ENCODE measurements at places on chromosomes 4 and X. TPM values are rescaled to one million over a fixed set of nuclear protein-coding genes. Genes with fewer than 3 reads are reported as not detected.

The SMIM31 gene
- not detected for total RNA-seq

DNA sequence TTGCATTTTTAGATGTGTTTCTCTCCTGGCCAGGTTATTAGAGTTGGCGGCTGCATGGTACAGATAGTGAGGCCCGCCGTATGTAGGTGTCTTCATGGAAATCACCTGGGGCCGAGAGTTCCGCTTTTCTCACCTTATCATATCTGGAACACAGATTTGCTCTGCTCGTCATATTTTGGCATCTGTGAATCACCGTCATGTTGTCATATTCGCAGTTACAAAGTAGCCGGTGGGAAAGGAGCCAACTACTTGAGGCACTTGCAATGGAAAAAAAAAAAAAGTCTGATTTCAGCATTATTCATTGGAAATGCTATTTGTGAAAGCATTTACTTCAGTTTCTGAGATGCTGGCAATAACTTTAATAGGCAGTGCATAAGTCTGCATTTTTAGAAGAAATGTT, 1715.2 kb upstream of the TENM3 start:
- no peak overlapping the region for H3K27ac ChIP-seq
- H3K36me3 ChIP-seq: no peaks in the 10 kb centered on the region

- no peak overlapping the region for H3K4me3 ChIP-seq
- no peak for DNase-seq
- H3K27me3 ChIP-seq: no peaks in the 10 kb centered on the region
- no peak overlapping the region for H3K27ac ChIP-seq
Observed at GRCh38 chr4:48836658-48837057, 5.8 kb downstream of the OCIAD1 start.

DNA sequence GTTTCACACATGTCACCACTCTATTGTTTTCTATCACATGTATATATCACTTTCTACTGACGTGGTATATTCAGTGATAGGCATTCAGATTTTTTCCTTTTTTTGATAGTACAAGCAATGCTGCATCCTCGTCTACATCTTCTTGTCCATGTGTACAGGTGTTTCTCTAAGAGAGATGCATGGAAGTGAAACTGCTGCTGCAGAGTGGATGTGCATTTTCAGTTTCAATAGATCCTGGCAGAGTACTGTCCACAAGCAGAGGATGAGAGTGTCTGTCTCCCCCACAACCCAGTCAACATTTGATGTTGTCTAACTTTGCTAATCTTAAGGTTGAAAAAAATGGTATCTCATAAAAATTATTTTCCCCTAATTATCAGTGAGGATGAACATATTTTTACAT, 194.0 kb upstream of the CASK start:
- 0 out of 2 replicates have a peak, but pooled peaks cover 3% of the 10 kb centered on the region for H3K4me1 ChIP-seq
- H3K27me3 ChIP-seq: no peaks in the 10 kb centered on the region
- H3K27ac ChIP-seq: no peak overlapping the region
- no peak overlapping the region for H3K4me3 ChIP-seq

DNA sequence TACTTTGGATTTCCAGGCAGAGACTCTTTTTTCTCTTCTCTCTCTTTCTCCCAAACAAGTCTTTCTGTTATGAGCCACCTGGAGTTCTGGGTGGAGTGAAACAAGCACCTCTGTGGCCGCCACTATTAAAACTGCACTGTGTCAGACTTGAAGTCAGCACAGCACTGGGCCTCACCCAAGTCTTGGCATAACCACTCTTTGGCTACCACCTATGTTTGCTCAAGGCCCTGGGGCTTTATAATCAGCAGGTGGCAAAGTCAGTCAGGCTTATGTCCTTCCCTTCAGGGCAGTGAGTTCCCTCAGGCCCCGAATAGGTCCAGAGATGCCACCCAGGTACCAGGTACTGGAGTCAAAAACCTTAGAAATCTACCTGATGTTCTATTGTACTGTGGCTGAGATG, 52.4 kb downstream of the ITIH6 start:
- H3K36me3 ChIP-seq: no peaks in the 10 kb centered on the region
- H3K4me3 ChIP-seq: no peak overlapping the region
- H3K27ac ChIP-seq: no peak overlapping the region
- H3K4me1 ChIP-seq: no peaks in the 10 kb centered on the region
- no peak for DNase-seq

The DCAF8L2 gene
- total RNA-seq: not detected

DNA sequence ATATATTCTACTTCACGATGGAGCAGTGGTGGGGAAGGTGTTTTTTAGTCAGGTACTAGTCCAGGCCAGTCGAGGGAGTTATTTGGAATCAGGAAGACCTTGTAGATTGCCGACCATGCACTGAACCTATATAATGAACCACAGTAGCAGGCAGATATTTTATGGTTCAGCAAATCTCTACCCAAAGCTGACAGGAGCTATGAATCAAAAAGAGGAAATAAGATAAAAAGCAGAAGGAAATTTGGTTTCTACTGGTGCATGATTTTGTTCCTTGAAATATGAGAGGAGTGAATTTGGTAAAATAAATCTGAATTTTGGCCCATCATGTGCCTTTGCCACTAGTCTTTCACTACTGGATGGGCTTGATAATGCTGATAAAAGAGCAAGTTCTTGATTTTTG, 924.3 kb upstream of the DIAPH2 start:
- no peaks in the 10 kb centered on the region for H3K27me3 ChIP-seq
- DNase-seq: no peak
- no peaks in the 10 kb centered on the region for H3K4me1 ChIP-seq
- H3K4me3 ChIP-seq: no peak overlapping the region
- H3K36me3 ChIP-seq: no peaks in the 10 kb centered on the region

GRCh38 chr4:41661442-41662076, 87.0 kb downstream of the PHOX2B start:
- DNase-seq: peak; percentile 86
- no peak overlapping the region for H3K27ac ChIP-seq
- no peak overlapping the region for H3K4me3 ChIP-seq
- H3K4me1 ChIP-seq: peaks cover 12% of the 10 kb centered on the region
- H3K36me3 ChIP-seq: peaks cover 71% of the 10 kb centered on the region

The ARHGAP6 gene
- 31.1 TPM for total RNA-seq

DNA sequence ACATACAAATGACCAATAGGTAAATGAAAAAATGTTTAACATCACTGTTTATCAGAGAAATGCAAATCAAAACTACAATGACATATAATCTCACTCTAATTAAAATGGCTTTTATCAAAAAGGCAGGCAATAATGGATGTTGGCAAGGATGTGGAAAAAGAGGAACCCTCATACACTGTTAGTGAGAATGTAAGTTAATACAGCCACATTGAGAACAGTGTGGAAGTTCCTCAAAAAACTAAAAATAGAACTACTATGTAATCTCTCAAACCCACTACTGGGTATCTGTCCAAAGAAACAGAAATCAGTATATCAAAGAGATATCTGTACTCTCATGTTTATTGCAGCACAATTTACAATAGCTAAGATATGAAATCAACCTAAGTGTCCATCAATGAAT, 165.9 kb upstream of the HHIP start:
- no peak overlapping the region for H3K4me3 ChIP-seq
- H3K36me3 ChIP-seq: no peaks in the 10 kb centered on the region
- no peak for DNase-seq
- H3K27me3 ChIP-seq: no peaks in the 10 kb centered on the region
- H3K4me1 ChIP-seq: no peaks in the 10 kb centered on the region

GRCh38 chrX:72299891-72300630, 5.7 kb downstream of the CITED1 start:
- no peak overlapping the region for H3K27ac ChIP-seq
- H3K4me3 ChIP-seq: no peak overlapping the region
- no peaks in the 10 kb centered on the region for H3K27me3 ChIP-seq
- DNase-seq: peak; percentile 40

GRCh38 chr4:15215109-15215508, 212.7 kb upstream of the C1QTNF7 start:
- no peaks in the 10 kb centered on the region for H3K4me1 ChIP-seq
- no peak overlapping the region for H3K27ac ChIP-seq
- no peak for DNase-seq
- no peaks in the 10 kb centered on the region for H3K27me3 ChIP-seq

GRCh38 chr4:6692379-6692778, 1.3 kb upstream of the S100P start:
- DNase-seq: no peak
- H3K4me1 ChIP-seq: peaks cover 34% of the 10 kb centered on the region
- no peaks in the 10 kb centered on the region for H3K36me3 ChIP-seq

- H3K4me3 ChIP-seq: no peak overlapping the region
- H3K4me1 ChIP-seq: no peaks in the 10 kb centered on the region
- no peaks in the 10 kb centered on the region for H3K27me3 ChIP-seq
- H3K36me3 ChIP-seq: no peaks in the 10 kb centered on the region
Observed at GRCh38 chrX:37755025-37755424, 24.8 kb upstream of the CYBB start.

DNA sequence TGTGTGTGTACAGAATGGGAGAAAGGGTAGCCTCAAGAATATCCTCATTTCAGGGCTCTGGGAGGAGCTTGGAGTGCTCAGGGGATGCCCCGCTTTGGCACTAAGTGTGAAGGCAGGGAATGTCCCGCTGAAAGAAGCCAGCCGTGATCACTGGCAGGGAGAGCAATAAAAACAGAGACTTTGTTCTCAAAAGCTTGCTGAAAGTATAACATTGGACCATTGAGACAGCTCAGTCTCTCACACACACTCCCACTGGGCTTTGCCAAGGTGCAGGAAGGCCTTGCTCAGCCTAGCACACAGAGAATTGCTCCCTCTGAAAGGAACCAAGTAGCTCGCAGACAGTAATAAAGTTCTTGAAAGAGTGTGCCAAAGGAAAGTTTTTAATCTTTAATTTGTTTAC, 143.8 kb upstream of the SLITRK2 start:
- no peaks in the 10 kb centered on the region for H3K4me1 ChIP-seq
- no peak for DNase-seq
- H3K27me3 ChIP-seq: no peaks in the 10 kb centered on the region

The KLHL4 gene
- total RNA-seq: 0.20 TPM

DNA sequence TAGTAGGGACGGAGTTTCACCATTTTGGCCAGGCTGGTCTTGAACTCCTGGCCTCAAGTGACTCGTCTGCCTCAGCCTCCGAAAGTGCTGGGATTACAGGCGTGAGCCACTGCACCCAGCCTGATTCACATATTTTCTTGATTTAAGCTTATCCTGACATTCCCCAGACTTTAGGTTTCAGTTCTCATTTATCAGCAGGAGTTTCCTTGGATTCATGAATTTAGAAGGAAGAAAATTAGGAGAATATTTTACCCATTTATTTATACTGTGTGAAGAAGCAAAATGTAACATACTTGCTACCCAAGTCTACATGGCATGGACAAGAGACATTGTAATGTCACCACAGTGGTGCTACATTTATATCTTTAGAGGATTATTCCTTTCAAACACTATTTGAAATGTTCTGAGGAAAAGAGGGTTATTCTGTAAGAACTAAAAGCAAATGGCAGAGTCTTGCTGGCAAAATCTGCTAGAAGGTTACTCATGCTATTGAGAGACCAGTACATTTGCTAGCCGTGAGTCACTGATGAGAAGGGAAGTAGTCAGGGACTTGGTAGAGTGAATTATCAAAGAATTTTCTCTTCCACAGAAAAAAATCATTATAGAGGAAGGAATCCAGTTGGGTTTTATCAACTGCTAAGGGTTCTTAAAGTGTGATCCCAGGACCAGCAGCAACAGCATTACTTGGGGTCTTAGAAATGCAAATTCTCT, 26.1 kb upstream of the CFAP299 start:
- no peaks in the 10 kb centered on the region for H3K27me3 ChIP-seq
- H3K36me3 ChIP-seq: no peaks in the 10 kb centered on the region
- 0 out of 2 replicates have a peak, but pooled peaks cover 12% of the 10 kb centered on the region for H3K4me1 ChIP-seq
- DNase-seq: no peak

GRCh38 chrX:65451663-65452062, 82.9 kb downstream of the LAS1L start:
- DNase-seq: peak; percentile 51
- H3K27me3 ChIP-seq: no peaks in the 10 kb centered on the region
- H3K4me3 ChIP-seq: no peak overlapping the region
- no peaks in the 10 kb centered on the region for H3K4me1 ChIP-seq

All from SJCRH30 (cell line).